ENCODE measurements at places on chromosomes 7 and 10. TPM values are rescaled to one million over a fixed set of nuclear protein-coding genes. Genes with fewer than 3 reads are reported as not detected.
A peak's percentile ranks its signal among the peaks of the same experiment; 100 is the strongest.

AZGP1 gene
- total RNA-seq, result not detected

GRM8 gene
- total RNA-seq, result 1.5 TPM

CALML3 gene
- total RNA-seq, result not detected

NUTM2A gene
- 2.6 TPM for total RNA-seq

GRCh38 chr7:71668572-71668971, 536.6 kb downstream of the GALNT17 start:
- DNase-seq, result no peak

DNA sequence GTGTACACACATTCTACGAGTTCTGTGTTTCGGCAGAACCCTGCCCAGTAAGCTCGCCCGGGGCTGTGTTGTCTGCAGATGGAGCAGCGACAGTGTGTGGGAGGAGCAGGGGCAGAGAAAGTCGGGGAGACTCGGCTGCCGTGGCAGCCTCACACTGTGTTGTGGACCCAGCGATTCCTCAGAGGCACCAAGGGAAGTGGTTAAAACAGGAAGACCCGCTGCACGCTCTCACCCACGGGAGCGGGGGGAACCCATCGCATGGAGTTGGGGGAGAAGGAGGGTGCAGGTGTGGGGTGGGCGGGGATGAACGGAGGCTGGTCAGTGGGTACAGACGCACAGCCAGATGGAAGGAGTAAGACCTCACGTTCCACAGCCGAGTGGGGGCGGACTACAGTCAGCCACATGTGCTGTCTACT, 250.2 kb downstream of the ELFN1 start:
- no peak for DNase-seq

DNA sequence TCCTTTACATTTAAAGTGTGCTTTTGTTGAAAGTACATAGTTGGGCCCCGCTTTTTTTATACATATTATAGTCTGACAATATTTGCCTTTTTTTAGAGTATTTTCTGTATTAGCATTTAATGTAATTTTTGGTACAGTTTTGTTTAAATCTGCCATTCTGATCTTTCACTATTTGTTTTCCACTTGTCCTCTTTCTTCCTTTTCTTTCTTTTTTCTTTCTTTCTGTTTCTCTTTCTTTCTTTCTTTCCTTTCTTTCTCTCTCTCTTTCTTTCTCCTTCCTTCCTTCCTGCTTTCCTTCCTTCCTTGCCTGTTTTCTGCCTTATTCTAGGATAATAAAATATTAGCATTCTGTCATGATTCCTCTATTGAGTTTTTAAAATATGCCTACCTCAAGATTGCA, 9.5 kb downstream of the LIPK start:
- no peak for DNase-seq

- no peak for DNase-seq
Measured at GRCh38 chr7:15418264-15418663, 143.6 kb downstream of the AGMO start.

DNA sequence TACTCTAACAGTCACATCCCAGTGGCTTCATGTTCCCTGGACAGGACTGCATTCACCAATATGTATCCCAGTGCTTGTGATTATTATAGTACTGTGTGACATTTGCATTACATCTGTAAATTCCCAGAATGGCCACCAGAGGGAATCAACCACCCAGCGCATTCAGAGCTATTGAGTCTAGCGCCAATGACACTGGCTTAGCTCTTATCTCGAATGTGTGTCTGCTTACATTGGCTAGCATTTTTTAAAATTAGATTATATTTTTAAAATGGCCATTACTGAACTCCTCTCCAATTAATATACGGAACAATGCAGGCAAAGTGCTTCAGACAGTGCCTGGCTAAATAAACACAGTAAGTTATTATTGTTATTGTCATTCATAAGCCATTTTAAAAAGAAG, 36.3 kb downstream of the TRIL start:
- DNase-seq, result peak; percentile 59

GRCh38 chr7:50688226-50688590, 94.5 kb downstream of the GRB10 start:
- DNase-seq, result no peak

DNA sequence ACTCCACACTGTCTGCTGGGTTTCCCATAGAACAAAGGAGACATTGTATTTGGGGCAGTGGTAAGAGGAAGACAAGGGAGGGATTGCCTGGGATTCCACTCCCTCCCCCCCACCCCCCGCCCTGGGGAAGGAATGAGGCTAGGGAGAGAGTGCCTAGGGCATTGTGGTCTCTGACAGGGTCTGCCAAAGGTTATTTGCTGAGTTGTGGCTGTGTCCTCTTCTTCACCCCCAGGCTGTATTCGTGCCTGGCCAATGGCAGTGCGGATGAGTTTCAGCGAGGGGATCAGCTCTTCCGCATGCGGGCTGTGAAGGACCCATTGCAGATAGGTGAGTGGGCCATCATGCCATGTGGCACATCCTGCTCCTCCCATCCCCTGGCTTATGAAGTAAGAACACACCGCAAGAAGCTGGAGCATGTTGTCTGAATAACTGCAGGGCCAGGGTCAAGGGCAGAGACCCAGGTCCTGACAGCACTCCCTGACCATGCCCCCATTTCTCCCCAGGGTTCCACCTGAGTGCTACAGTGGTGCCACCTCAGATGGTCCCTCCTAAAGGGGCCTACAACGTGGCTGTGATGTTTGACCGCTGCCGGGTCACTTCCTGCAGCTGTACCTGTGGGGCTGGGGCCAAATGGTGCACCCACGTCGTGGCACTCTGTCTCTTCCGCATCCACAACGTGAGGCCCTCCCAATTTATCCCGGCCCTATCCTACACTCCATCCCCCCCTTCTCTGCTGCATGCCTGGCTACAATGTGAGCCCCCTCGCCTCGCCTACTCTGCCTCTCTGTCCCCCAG, 3.7 kb downstream of the ZSWIM8 start:
- no peak for DNase-seq

DNA sequence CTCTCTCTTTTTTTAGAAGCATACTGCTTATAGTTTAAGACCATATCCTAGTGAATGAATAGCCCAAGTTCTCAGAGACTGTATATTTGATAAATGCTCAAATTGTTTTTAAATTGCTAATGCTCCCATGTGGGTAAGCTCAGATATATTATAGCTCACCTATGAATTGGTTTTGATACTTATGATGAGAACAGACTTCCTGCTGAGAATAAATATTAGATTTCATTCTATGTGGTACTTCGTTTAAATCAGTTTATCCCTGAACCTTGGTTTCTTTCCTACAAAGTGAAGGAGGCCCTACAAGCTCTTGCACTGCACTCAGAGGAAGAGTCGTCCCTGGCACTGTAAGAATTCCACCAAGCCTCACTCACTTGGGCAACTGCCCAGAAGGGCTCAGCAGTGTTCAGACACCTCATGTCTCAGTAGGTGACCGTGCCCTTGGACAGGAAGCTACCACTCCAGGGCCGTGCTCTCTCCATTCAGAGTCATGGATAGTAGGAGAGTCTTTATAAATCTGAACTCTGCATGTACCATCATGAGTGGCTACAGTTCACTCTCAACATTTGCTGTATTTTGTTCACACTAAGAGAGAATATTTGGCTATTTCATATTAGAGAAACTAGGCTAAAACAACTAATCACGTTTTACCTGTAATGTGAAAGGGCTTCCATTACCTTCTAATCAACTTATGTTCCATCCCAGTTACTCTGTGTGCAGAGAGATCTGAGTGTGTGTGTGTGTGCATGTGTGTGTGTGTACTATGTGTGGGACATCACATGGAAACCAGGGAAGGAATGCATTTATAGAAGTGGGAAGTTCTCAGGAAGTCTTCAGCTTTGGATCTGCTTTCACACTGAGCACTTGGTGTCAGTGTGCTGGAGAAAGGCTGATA, 93.8 kb downstream of the PTPRE start:
- no peak for DNase-seq

DNA sequence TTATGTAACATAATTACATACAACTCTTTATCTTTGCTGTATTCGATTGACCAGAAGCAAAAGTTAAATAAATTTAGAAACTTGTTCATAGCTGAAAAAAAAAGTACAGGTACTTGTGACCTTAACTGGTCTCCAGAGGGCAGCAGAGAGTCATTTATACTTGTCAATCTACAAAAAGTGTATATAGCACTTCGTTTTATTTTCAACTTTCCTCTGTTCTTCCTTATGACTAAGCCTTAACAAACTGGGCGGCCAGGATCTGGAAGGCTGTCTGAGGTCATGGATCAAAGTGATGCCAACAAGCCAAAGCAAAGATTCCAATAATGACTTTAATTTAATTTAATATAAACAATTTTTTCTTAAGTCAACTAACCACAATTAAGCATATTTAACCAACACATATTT, 29.8 kb downstream of the C10orf67 start:
- DNase-seq, result peak; percentile 55

DNA sequence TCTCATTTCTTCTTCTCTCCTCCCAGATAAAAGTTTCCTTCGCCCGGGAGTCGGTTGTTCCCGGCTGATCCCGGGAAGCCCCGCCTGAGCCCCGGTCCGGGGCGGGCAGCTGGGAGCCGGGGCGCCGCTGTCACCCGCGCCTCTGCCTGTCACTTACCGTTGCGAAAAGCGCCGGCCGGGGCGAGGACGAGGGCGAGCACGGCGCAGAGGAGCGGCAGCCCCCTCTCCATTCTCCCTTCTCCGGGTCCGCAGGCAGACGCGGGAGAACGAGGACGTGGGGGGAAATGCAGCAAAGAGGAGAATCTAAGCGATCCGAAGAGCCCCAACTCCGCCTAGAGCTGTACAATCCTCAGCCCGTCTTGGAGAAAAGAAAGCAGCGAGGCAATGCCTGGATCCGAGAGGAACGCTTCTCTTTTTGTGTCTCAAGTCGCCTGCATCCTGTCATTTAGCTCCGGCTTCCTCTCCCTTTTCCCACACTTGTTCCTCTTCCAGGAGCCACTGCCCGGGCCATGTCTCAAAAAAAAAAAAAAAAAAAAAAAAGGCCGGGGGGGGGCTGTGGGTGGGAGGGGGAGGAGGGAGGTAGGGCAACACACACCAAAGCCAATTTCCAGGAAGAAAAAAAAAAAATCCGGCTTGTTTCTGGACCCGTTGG, at the start of gene NRP1:
Gene NRP1 (minus strand): TSS at position 515 of the 652 bp plus-strand sequence. CDS start 285 bp downstream, at position 230.
- peak; percentile 49 for DNase-seq

DNA sequence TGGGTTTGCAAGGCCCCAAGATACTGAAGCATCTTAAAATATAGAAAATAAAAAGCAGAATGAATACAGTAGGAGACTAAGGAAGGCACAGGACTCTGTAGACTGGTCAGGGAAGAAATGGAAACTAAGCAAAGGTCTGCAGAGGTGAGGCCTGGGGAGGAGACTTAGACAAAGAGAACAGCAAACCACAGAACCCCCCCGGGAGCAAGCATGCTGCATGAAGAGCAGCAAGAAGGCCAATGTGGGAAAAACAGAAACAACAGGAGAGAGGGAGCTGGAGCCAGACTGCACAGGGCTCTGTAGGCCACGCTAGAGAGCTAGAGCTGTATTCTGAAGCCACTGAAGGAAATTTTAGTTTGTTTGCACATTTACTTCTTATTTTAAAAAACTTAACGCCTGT, 45.7 kb upstream of the ARID5B start:
- no peak for DNase-seq

DNA sequence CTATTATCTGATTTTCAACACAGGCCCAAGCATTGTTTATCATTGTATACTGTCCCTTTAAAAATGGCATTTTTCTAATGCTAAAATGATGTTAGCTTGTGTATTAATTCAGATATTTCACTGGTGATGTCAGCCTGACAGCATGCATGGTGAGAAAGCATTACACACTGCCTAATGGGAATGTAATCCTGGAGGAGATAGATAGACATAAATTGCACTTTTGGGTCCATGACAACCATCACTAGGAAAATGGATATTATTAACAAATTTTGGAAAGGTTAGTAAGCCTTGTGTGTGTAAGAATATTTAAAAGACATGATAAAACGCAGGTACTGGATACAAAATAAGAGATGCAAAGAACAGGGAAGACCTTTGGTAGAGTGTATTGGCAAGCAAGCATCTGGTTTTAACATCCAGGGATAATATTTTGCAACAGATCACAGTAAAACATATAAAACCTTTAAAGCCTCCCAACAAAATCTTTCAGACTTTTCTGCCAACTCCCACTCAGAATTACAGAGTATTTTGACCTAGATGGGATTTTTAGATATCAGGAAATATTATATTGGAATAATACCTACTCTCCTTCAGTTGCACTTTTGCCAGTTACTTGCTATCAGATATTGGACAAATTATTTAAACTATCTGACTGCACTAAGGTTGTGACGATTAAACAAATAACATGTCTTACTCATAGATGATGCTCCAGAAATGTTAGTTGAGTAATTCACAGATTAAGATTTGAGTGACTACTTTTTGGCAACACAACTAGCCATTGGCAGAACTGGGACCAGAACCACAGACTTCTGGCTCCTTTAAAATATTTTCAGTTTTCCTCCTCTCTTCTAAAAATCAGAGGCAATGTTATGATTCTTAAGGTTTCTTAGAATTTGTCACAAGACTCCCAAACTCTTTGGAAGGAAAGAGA, 291.6 kb upstream of the SEMA3C start:
- DNase-seq, result no peak

- no peak for DNase-seq
Measured at GRCh38 chr7:93720106-93720505, 145.6 kb upstream of the CALCR start.

DNA sequence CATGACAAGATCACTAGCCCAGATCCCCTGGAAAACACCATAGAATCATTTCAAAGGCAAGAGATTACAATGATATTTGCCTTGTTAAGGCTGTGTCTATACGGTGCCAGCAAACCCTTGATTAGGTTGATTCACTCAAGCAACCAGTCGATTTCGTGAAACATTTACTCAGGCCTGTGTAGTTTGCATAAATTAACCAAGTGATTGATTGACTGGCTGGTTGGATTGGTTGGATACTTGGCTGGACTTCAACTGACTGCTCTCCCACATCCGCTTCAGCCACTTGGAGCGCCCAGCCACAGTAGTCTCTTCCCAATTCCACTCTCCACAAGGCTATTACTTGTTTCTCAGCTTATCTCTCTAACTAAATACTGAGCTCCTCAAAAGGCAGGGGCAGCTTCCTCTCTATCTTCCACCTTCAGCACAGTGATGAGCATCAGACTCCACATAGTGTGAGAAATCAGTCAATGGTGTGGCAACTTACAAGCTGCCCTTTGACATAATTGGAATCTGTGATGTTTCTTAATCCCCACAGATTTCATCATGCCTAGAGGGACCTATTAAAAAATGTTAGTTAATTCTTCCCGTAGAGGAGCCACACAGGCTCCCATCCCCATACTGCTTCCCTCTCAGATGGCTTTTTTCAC, 217.4 kb downstream of the GRM8 start:
- DNase-seq, result no peak

DNA sequence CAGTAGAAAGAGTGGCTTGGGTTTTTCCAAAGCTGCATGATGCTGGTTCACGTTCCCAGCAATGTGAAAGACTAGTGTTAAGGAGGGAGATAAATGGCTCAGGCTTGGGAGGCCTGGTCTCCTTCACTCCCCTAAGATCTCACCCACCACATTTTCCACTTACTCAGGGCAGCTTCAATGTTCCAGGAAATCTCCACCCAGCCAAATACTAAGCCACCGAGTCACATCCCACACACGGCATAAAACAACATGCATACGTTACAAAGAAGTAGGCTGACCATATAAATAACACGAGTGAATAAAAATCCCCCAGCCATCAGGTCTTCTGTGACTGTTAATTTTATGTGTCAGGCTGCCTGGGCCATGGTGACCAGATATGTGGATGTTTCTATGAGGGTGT, 303.5 kb downstream of the SFMBT2 start:
- DNase-seq, result no peak

GRCh38 chr7:117005449-117005848, 52.1 kb downstream of the ST7 start:
- no peak for DNase-seq
